ENCODE measurements at places on chromosomes 6 and 20. TPM values are rescaled to one million over a fixed set of nuclear protein-coding genes. Genes with fewer than 3 reads are reported as not detected.

DHX16 gene
- 38.1 TPM for total RNA-seq

MYL9 gene
- total RNA-seq: 5.3 TPM

CD24 gene
- 251 TPM for total RNA-seq

ANKEF1 gene
- 9.7 TPM for total RNA-seq

CLVS2 gene
- total RNA-seq: not detected

ACTL10 gene
- total RNA-seq: 1.1 TPM

PET117 gene
- 15.8 TPM for total RNA-seq
